Naive thymus-derived CD8-positive, alpha-beta T cell (primary cell): ENCODE measurements at places on chromosomes 5 and 9.

DNA sequence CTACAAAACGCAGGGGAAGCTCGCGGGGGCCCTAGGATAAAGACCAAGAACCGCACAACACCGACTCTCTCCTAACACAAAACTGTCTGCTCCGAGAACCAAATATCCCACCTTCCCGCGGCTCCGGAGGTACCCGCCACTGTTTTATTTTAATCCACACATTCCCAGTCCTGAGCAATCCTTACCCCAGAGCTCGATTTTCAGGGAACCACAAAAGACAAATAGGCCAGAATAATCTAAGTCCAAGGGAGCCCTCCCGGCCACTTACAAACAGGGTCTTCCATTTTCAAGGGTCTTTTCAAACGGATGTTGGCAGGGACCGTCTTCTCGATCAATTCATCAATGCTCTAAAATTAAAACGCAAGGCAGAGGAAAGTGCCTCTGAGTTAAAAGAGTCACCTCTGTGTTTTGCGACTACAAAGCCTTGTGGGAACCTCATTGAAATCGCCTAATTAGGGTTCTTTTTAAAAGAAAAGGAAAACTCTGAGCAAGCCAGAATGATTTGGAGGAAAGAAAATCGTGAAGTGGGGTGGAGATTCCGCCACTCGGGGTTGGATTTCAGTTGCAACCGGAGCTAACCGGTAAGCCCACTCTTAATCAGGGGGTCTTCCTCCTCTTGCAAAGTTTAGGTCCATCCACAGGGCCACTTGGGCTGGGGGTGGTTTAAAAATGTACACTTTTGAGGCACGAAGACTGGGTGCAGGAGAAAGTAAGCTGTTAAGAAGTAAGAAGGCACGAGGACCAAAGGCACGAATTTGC, 1.0 kb downstream of the GLDC start:
- DNase-seq: peak; percentile 13

DNA sequence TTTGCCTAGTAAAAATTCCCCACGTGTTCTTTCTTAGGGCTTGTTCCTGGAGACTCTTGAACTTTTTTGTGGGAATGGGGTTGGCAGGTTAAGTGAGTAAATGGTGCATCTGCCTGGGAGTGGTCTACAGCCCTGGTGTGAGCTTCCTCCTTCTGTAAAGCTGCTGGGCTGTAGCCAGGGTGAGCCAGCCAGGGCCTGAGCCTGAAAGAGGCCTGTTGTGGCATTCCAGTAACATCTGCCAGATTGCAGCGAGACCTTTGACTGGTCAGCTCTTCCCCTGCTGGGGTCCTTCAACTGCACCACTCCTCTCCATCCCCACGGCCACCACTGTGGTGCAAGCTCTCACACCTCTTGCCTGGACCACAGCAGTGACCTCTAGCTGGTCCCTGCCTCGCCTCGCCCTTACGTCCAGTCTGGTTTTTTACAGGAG, 47.5 kb downstream of the SLC22A5 start:
- no peak for DNase-seq

DNA sequence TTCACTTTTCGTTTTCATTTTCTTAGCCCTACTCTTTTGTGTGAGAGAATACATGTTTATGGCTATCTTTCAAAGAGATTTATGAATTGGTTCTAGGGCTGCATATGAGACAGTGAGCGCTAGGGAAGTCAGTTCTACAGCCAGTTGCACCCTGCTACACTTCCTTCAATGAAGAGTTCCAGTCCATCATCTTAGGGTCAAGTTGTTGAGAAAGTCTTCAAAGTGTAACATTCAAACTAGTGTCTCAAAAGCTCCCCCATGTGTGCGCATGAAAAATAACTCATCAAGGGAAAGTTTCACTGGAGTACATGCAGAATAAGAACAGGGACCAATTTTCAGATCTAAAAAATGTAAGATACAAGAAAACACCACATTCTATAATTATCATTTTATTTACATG, 317.2 kb downstream of the DEPDC1B start:
- DNase-seq: no peak

DNA sequence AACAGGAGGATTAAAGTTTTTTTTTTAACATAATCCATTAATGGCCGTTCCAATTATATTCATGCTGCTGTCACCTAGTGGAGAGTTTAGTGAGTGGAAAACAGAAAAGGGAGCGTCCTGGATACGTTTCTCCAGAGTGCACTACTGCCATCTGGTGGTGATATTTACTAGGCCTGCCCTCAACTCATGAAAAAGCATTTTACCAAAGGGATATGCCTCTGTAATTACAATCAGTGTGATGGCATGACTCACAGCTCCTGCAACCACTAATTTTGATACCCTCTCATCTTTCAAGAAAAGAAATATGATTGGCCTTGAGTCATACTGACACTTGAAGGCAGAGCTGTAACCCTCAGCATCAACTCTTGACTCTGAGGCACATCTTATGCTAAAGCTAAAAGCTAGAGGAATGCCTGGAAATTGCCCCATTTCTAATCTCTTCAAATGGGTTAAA, 20.1 kb downstream of the MINAR2 start:
- DNase-seq: peak; percentile 12

DNA sequence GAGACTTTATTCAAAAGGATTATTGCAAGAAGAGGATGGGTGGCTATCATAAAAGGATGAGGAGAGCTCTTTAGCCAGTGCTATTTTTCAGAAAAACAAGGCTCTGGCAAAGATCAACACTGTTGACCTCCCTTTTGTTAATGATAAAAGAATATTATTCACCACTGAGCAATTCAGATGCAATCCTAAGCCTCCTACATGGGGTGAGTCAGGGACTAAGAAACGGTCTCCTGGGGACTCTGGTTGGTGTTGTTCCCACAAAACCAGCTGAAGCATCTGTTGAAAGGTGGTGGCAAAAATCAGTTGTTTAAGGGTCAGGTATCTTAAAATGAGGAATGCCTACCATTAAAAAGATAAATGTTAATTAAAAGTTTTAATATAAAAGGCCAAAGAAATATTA, 7.7 kb upstream of the GCNT1 start:
- no peak for DNase-seq

- DNase-seq: no peak
Measured at GRCh38 chr5:13328316-13328715, 616.2 kb downstream of the DNAH5 start.

DNA sequence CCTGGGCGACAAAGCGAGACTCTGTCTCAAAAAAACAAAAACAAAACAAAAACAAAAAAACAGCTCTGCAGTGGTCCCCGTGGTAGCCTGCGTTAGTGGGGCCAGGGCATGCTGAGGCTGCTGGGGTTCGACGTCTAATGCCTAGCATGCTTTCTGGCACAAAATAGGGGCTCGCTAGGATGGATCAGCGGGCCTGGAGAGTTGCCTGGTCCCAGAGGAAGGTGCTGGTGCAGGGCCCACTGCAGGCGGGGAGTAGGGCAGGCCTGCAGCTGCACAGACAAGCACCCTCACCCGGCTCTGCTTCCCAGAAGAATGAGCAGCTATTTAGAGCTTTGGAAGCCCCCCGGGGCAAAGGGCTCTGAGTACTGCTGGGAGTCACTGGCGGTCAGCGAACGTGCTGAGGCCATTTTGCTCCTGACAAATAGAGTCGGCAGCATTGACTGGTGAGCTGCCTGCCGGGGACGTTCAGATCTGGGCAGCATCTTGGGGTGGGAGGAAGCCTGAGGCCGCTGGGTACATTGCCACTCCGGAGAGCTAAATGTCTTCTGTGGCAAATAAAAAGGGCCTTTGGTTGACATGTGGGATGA, 126.7 kb downstream of the OLFM1 start:
- DNase-seq: no peak

GRCh38 chr9:23586906-23587305, 239.1 kb downstream of the ELAVL2 start:
- no peak for DNase-seq

DNA sequence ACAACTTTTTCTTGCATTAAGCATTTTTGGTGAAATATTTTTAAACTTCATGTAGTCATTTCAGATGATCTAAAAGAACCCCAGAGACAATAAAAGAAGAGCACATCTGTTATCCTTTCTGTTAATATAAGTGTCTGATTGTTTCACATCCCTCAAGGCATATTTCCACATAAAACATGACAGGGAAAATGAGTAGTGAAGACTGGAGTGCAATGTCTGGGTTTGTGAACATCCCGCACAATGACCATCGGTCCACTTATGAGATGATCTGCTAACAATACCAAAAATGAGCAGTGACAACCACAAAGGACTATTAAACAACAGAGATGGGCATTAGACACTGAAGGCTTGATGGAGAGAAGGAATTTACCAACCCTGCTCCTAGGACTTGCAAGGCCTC, 209.1 kb downstream of the NR2F1-AS1 start:
- DNase-seq: no peak

- DNase-seq: no peak
Measured at GRCh38 chr9:10172476-10172875, 440.3 kb downstream of the PTPRD start.

DNA sequence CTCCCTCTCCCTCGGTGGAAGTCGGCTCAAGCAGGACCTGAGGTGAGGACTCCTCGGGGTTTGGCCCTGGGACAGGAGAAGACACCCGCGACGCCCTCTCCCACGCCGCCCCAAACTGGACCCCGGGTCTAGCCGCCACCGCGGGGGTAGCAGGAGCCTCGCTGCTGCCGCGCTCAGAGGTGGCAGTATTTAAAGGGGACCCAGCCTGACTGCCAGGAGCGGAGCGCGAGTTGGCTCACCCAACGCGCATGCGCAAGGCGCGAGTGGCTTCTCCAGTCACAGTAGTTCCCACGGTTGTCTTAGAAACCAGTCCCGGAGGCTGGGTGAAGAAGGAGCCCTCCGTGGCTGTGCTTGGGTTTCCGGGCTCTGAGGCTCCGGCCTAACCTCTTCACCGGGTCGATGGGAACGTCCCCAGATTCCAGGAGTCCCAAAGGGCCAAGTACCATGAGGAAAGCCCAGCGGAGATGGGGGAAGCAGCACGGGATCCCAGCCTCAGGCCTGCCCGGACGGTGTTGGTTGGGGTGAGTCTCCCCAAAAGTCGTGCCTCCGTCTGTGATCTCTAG, 477.8 kb downstream of the SPATA31A7 start:
- DNase-seq: no peak

DNA sequence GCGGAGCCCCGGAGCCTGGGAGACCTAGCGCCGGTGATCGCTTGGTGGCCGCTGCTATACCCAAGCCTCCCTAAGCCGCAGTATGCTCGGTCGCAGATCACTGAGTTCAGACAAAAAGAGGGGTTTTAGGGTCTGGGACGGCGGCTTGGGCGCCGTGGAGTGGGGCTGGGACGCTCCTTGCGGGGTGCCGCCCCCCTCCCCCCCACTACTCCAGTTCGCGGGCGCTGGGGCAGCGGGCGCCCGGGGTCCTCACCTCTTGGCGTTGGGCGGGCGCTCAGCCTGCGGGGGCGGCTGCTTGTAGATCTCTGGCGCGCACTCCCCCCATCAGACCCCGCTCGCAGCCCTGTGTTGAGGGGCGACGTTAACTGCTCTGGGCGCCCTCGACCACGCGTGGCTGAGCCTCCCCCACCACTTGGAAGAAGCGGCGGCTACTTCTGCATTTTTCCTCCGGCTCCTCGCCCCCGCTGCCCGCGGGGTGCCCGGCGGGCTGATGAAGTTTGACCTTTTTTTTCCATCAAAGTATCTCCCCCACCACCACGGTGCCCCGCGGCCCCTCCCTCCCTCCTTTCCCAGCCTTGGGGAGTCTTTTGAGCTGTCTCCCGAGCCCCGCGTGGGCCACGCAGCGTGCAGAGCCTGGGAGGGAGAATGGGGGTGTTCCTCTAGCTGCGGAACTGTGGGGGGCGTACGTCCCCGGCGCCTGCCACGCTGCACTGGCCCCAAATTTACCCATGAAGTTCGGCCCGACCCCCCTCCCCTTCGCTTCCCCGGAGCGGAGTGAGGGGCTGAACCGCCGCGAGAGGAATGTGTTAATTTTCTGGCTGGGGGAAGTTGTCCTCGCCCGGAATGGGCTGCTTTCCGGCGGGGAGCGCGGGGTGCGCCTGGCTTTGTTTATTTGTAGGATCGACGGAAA, 1.2 kb downstream of the CXXC5 start:
- DNase-seq: no peak

GRCh38 chr9:110106661-110107060, 101.3 kb downstream of the C9orf152 start:
- no peak for DNase-seq

GRCh38 chr5:161311146-161311708, 235.3 kb downstream of the GABRB2 start:
- no peak for DNase-seq

GRCh38 chr5:1436036-1436435, 9.2 kb downstream of the SLC6A3 start:
- no peak for DNase-seq

GRCh38 chr9:107730666-107731065, 241.1 kb upstream of the KLF4 start:
- no peak for DNase-seq

GRCh38 chr9:68705531-68706362, 707 bp downstream of the PIP5K1B start:
- no peak for DNase-seq

- DNase-seq: no peak
Measured at GRCh38 chr5:126812199-126812570, 35.2 kb downstream of the LMNB1 start.

- DNase-seq: no peak
Measured at GRCh38 chr5:131952301-131952857, 6.9 kb upstream of the MEIKIN start.

DNA sequence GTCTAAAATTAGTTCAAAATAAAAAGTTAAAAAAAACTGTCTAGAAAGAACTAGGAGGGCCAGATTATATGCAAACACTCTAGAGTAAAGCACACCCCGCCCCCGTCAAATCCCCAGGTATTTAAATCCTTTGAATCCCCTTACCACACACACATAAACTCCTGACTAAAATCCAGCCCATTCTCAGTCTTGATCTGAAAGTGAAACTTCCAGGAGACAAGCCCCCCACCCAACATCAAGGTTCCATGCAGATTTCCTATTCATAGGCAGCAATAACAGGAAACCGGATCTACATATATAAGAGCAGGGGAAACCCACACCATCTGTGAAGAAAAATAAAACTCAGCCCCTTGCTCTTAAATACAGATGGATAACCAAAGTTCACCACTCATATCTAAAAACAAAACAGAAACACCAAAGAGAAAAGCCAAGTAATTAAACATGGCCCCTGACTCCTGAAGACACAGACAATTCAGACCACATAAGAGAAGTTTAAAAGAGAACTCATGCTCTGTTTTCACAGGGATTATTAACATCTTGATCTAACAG, 42.3 kb downstream of the MARCHF3 start:
- peak; percentile 66 for DNase-seq

GRCh38 chr5:102483736-102484135, 15.1 kb downstream of the SLCO6A1 start:
- no peak for DNase-seq

- no peak for DNase-seq
Measured at GRCh38 chr5:36685631-36686288, 79.4 kb downstream of the SLC1A3 start.

DNA sequence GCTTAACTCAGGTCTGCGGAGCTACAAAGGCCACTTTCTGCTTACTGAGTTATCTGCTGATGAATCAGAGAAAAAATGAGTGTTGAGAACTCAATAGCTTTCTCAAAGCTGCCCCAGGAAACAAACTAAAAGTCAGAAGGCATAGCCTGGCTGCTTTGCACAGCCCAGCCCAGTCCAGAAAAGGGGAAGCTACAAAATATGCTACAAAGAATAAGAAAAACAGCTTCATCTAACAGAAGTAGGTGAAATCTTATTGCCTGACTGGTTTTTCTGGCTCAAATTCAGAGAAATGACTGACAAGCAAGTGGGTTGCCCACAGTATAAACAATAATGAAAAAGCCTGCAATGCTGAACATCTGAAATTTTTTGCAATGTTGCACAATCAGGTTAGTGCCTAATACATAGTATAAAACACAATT, 156.2 kb downstream of the PPP2R2B start:
- DNase-seq: no peak

- no peak for DNase-seq
Measured at GRCh38 chr9:135857371-135857786, 50.0 kb downstream of the CAMSAP1 start.

- DNase-seq: no peak
Measured at GRCh38 chr5:174644923-174645322, 79.5 kb upstream of the MSX2 start.
